ENCODE measurements at places on chromosomes 4 and X. TPM values are rescaled to one million over a fixed set of nuclear protein-coding genes. Genes with fewer than 3 reads are reported as not detected.

SMIM43 gene
- total RNA-seq = 0.27 TPM

DCTD gene
- 69.6 TPM for total RNA-seq

PDGFRA gene
- total RNA-seq = 0.40 TPM

AREG gene
- 47.0 TPM for total RNA-seq

LRIT3 gene
- not detected for total RNA-seq

VCX gene
- total RNA-seq = not detected

NSDHL gene
- total RNA-seq = 41.9 TPM

EFHC2 gene
- 0.26 TPM for total RNA-seq

STARD8 gene
- total RNA-seq = 1.8 TPM

PAGE5 gene
- total RNA-seq = not detected

AMOT gene
- not detected for total RNA-seq

CLIC2 gene
- 0.20 TPM for total RNA-seq

PNPLA4 gene
- total RNA-seq = 9.9 TPM

BOD1L1 gene
- total RNA-seq = 14.2 TPM

SLC4A4 gene
- 1.8 TPM for total RNA-seq

CTAG2 gene
- not detected for total RNA-seq

SMIM31 gene
- total RNA-seq = not detected

RIPPLY1 gene
- total RNA-seq = not detected

USP17L19 gene
- total RNA-seq = not detected

CCKAR gene
- total RNA-seq = not detected

IL2RG gene
- not detected for total RNA-seq

CXCL1 gene
- total RNA-seq = 14.5 TPM

GPR119 gene
- total RNA-seq = not detected

MAGEA4 gene
- total RNA-seq = not detected

IL15 gene
- total RNA-seq = 12.0 TPM

UGT2B28 gene
- total RNA-seq = not detected

SLC26A1 gene
- total RNA-seq = 0.38 TPM

IRS4 gene
- total RNA-seq = not detected

RS1 gene
- total RNA-seq = not detected

FAM47E gene
- total RNA-seq = not detected

ZBTB33 gene
- total RNA-seq = 11.7 TPM

GPRASP3 gene
- total RNA-seq = 4.7 TPM

SPANXA2 gene
- 0.23 TPM for total RNA-seq

CT45A3 gene
- total RNA-seq = not detected

MCTS1 gene
- 77.2 TPM for total RNA-seq

All from A549 treated with ZK216348 at 1 μM for 4 hours (cell line).